T-cell (primary cell): ENCODE measurements at places on chromosomes 7 and 10.

DNA sequence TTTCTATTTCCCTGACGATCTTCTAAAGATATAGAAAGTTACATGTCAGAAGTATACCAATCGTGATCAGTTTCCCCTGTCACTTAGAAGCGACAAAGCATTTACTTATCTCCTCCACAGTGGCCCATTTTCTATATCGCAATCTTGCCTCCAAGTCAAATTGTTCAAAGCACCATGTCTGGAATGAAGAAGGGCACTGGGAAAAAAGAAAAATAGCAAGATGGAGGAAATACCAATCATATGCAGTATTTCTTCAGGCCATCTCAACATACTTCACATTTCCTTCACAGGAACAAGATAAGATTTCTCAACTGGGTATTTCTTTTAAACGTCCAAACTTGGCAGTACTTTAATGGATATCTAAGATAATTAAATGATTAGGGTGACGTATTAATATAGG is 63.3 kb upstream of the IL6 start:
- peaks cover 6% of the 10 kb centered on the region for H3K27me3 ChIP-seq
- no peaks in the 10 kb centered on the region for H3K4me1 ChIP-seq
- no peaks in the 10 kb centered on the region for H3K36me3 ChIP-seq
- H3K4me3 ChIP-seq: no peak overlapping the region
- no peak overlapping the region for H3K27ac ChIP-seq

DNA sequence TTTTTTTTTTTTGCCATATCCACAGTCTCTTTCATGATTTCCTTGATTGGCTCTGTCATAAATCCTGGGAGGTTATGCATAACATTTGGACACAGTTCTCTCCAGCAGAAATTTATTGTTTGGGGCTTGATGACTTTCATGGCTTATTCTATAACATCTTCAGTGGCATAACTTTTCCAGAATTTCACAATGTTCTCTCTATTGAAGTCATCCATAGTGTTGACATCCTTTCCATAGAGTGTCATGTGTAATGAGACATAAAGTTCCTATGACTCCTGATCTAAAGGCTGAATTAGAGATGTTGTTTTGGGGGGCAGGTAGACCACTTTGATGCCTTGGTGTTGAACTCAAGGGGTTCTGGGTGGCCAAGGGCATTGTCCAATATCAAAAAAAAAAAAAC is 36.7 kb upstream of the STK17A start:
- H3K27ac ChIP-seq: no peak overlapping the region
- no peaks in the 10 kb centered on the region for H3K36me3 ChIP-seq
- no peak for DNase-seq
- H3K4me1 ChIP-seq: no peaks in the 10 kb centered on the region
- H3K27me3 ChIP-seq: no peaks in the 10 kb centered on the region

- no peaks in the 10 kb centered on the region for H3K36me3 ChIP-seq
- peak overlapping the region; percentile 66 for H3K27ac ChIP-seq
- H3K27me3 ChIP-seq: no peaks in the 10 kb centered on the region
- H3K4me1 ChIP-seq: peaks cover 54% of the 10 kb centered on the region
- H3K4me3 ChIP-seq: peak overlapping the region; percentile 15
These were observed 50.4 kb downstream of the ADD3 start for GRCh38 chr10:110058212-110058611.

DNA sequence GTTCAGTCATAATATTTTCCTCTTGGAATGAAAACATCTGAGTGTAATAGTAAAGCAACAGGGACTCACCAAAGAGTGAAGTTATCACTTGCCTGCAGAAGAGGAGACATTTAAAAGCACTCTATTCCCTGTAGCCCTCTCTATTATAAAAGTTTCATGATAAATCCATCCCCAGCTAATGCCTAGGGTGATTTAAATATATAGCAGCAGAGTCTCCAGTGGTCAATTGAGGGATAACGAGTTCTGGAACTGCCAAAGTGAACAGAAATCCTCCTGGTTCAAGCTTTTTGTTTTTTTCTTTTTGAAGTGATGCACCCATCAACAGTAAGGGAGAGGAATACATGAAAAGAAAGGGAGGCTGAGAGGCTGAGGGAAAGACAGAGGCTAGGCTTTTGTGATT is 87.3 kb downstream of the EVX1 start:
- H3K4me3 ChIP-seq: no peak overlapping the region
- H3K4me1 ChIP-seq: no peaks in the 10 kb centered on the region
- DNase-seq: no peak

DNA sequence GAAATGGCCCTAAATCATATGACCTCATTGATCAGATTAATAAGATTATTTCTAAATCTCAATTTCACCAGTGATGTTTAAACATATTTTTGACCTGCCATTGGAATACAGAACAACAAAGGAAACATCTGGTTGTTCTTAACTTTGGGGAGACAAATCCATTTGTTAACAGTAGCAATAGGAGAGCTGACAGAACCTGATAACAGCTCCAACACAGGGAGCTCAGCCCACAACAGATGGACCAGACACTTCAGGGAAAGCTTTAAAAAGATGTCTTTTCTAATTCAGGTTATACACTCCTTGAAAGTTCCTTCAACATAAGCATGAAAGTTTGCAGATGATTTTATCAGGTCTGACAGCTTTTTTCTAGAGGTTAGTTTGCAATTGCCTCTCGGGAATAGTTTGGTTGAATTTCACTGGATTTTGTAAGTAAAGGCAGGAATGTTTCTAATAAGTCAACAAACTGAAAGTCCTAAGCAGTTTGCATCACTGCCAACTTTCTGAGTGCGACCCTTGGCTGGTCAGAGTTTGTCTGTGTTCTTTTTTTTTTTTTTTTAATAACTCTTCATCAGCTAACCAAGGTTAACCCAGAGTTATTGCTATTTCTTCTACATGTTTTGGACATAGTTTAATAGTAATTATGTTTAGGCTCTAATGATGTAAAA is 6.5 kb upstream of the MET start:
- no peak overlapping the region for H3K27ac ChIP-seq
- H3K4me1 ChIP-seq: no peaks in the 10 kb centered on the region
- no peaks in the 10 kb centered on the region for H3K36me3 ChIP-seq
- peaks cover 3% of the 10 kb centered on the region for H3K27me3 ChIP-seq

GRCh38 chr7:111734954-111735660 is 172.8 kb upstream of the IMMP2L start:
- H3K4me3 ChIP-seq: no peak overlapping the region
- no peak for DNase-seq
- no peaks in the 10 kb centered on the region for H3K36me3 ChIP-seq
- no peaks in the 10 kb centered on the region for H3K4me1 ChIP-seq
- H3K27ac ChIP-seq: no peak overlapping the region

DNA sequence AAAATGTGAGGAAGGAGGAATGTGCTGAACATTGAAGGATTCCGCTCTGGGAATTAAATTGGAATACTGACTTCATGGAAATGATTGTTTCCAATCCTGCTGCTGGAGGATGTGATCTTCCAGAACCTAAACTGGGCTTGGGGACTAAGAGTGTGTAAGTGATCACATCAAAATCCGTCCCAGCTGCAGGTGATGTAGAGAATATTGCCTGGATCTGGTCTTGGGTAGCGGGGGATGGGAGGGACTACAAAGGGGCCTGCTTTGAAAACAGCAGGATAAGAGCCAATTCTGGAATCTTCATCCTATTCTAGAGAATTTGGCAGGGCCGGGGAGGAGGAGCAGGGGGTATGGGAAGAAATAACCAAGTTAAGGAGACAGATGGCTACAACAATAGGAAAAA is 552.2 kb upstream of the FZD8 start:
- no peaks in the 10 kb centered on the region for H3K36me3 ChIP-seq
- H3K4me1 ChIP-seq: no peaks in the 10 kb centered on the region
- H3K27me3 ChIP-seq: no peaks in the 10 kb centered on the region
- H3K4me3 ChIP-seq: no peak overlapping the region
- no peak for DNase-seq
- no peak overlapping the region for H3K27ac ChIP-seq

- H3K4me1 ChIP-seq: no peaks in the 10 kb centered on the region
- no peak for DNase-seq
- H3K27me3 ChIP-seq: no peaks in the 10 kb centered on the region
- H3K36me3 ChIP-seq: no peaks in the 10 kb centered on the region
- no peak overlapping the region for H3K27ac ChIP-seq
These were observed 90.8 kb downstream of the CREM start for GRCh38 chr10:35217455-35217854.

- no peak for DNase-seq
- H3K4me1 ChIP-seq: peaks cover 29% of the 10 kb centered on the region
- no peak overlapping the region for H3K4me3 ChIP-seq
- no peaks in the 10 kb centered on the region for H3K27me3 ChIP-seq
- H3K36me3 ChIP-seq: no peaks in the 10 kb centered on the region
- H3K27ac ChIP-seq: no peak overlapping the region
These were observed 1.9 kb downstream of the DMTF1 start for GRCh38 chr7:87154166-87154565.

DNA sequence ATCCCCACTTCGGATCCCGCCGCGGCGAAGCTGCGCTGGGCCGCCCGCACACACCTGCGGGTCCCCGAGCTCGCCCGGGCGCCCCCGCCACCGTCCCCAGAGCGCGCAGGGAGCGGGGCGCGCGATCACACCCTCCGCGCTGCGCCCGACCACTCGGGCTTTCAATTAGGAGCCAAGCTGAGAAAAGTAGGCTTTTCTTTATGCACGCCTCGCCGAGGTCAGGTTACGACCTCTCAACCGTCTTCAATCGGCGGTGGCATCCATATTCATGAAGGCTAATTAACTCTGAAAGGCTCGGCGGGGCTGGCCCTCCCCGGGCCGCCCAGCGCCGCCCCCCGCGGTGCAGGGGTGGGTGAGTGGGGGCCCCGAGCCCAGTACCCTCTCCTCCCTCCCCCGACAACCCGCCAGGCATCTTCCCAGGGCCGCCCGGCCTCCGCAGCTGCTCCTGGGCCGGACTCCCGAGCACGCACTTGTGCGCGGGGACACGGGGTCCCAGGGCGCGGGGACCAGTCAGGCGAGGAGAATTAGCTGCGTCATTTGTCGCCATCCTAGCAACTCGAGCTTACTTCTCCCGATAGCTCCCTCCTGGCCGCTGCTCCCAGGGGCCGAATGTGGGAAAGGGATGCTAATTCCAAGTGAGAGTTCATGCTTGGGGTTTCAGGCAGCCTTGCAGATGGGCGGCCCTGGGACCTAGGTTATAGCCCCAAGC is 155.5 kb upstream of the LYZL2 start:
- DNase-seq: peak; percentile 12
- no peaks in the 10 kb centered on the region for H3K36me3 ChIP-seq
- no peaks in the 10 kb centered on the region for H3K27me3 ChIP-seq
- no peak overlapping the region for H3K27ac ChIP-seq

GRCh38 chr10:132602614-132603013 is 65.0 kb downstream of the INPP5A start:
- no peaks in the 10 kb centered on the region for H3K36me3 ChIP-seq
- no peaks in the 10 kb centered on the region for H3K4me1 ChIP-seq
- DNase-seq: no peak

- no peak for DNase-seq
- H3K36me3 ChIP-seq: no peaks in the 10 kb centered on the region
- no peak overlapping the region for H3K4me3 ChIP-seq
- H3K4me1 ChIP-seq: peaks cover 47% of the 10 kb centered on the region
- no peaks in the 10 kb centered on the region for H3K27me3 ChIP-seq
These were observed 110.1 kb downstream of the CCNY start for GRCh38 chr10:35446439-35446838.

DNA sequence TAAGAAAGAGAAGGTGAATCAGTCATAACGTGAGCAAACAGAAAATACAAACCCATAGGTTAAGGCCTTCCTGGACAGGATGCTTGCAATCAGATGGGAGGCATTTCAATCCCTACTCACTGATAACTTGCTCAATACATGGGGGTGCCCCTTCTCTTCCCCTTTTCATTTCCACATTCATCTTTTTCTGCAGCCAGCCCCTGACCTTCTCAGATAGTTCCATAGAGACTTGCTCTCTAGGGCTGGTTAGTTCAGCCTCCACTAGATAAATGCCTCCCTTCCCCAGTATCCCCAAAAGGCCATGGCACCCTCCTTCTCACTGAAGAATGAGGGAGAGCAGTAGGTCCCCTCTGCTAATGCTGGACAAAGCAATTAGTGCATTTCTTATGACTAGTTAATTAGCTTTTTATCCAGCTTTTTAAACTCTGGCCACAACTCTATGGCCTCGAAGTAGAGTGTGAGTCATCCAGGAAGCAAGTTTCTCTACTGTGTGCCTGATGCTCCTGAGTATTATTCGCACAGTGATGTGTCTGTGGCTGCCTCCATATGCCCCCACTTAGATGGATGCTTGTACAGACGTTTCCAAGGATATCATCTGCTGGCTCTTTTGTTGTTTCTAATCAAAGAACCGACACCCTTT is 12.7 kb downstream of the CHN2 start:
- H3K27ac ChIP-seq: no peak overlapping the region
- no peak overlapping the region for H3K4me3 ChIP-seq
- H3K27me3 ChIP-seq: no peaks in the 10 kb centered on the region
- H3K4me1 ChIP-seq: peaks cover 9% of the 10 kb centered on the region
